ENCODE measurements at places on chromosomes 7 and 10. TPM values are rescaled to one million over a fixed set of nuclear protein-coding genes. Genes with fewer than 3 reads are reported as not detected.

GRCh38 chr7:100357131-100357561, 771 bp upstream of the PILRB start:
- H3K4me1 ChIP-seq = no peaks in the 10 kb centered on the region
- H3K27ac ChIP-seq = no peak overlapping the region
- no peak for DNase-seq
- no peak overlapping the region for H3K4me3 ChIP-seq
- H3K27me3 ChIP-seq = no peaks in the 10 kb centered on the region

- no peak overlapping the region for H3K4me3 ChIP-seq
- no peaks in the 10 kb centered on the region for H3K36me3 ChIP-seq
- no peak overlapping the region for H3K27ac ChIP-seq
- no peaks in the 10 kb centered on the region for H3K4me1 ChIP-seq
- no peaks in the 10 kb centered on the region for H3K27me3 ChIP-seq
- no peak for DNase-seq
Measured at GRCh38 chr7:90931986-90932916, 332.0 kb upstream of the FZD1 start.

- no peaks in the 10 kb centered on the region for H3K4me1 ChIP-seq
- no peak overlapping the region for H3K4me3 ChIP-seq
- no peaks in the 10 kb centered on the region for H3K27me3 ChIP-seq
Measured at GRCh38 chr10:2476218-2476811, 591.0 kb upstream of the PFKP start.

- no peaks in the 10 kb centered on the region for H3K36me3 ChIP-seq
- H3K27ac ChIP-seq = peak overlapping the region; percentile 96
- peak; percentile 28 for DNase-seq
- no peaks in the 10 kb centered on the region for H3K4me1 ChIP-seq
Measured at GRCh38 chr7:123746931-123747488, 1.8 kb downstream of the WASL start.

- H3K4me3 ChIP-seq = no peak overlapping the region
- DNase-seq = no peak
- H3K36me3 ChIP-seq = no peaks in the 10 kb centered on the region
Measured at GRCh38 chr7:1117321-1117928, 29.5 kb downstream of the GPER1 start.

DNA sequence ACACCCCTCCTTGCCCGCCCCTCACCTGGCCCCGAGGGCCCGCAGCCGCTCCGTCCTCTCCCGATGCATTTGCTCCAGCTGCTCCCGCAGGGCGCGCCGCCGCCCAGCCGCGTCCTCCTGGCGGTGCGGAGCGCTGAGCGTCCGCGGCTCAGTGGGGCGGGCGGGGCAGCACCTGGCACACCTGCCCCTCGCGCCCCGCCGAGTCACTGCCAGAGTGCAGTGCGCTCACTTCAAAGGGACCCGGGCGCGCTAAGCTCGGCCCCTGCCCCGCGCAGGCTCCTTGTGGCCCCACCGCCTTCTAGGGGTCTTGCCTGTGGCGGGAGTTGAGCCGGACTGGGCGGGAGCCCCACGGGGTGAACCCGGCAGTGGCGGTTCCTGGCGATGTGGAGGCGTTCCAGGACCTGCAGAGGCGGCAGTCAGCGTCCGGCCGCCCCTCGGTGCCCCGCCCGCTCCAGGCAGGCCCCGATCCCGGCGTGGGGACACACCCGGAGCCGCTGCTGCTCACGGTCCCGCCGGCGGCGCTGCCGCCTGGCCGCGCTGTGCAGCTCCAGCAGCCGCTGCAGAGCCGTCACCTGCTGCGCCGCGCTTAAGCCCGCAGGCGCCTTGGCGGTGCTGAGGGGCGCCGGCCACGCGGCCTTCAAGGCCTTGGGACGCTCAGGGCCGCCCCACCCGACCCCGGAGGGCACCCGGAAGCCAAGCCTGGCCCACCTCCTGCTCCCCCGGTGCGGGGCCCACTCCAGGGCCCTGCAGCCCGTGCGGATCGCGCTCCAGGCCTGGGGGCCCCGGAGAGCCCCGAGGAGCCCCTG, 6.7 kb downstream of the ATP6V1F start:
- H3K27ac ChIP-seq = no peak overlapping the region
- no peaks in the 10 kb centered on the region for H3K27me3 ChIP-seq
- H3K4me1 ChIP-seq = peaks cover 13% of the 10 kb centered on the region
- no peaks in the 10 kb centered on the region for H3K36me3 ChIP-seq
- peak overlapping the region; percentile 49 for H3K4me3 ChIP-seq

DNA sequence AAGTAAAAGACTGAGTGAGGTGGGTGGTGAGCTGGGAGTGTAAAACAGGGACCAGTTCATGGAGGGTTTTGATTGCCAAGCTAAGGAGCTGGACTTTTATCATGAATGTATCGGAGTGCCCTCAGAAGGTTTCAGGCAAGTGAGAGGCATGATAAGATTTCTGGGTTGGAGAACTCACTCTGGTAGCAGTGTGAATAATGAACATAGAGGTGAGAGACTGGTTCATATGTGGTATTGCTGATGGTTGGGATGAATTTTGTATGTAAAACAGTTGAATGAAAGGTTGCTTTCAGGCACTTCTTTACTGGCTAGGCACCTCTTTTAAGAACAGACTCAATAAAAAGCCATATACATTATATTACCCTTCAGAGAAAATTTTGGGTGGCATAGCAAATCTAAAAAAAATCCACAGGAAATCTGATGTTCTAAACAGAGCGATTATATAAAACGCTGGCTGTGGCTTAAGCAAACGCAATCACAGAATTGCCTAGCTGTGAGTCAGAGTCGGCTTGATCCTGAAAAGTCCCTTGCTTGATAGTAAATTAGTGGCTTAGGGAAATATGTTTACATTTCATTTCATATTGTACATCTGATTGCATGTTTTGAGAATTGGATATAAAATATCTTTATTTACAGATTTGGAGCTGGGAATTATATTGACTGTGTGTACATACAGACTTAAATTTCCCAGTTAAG, 92.9 kb upstream of the HDAC9 start:
- H3K4me1 ChIP-seq = no peaks in the 10 kb centered on the region
- H3K36me3 ChIP-seq = no peaks in the 10 kb centered on the region
- DNase-seq = no peak
- no peak overlapping the region for H3K4me3 ChIP-seq
- no peaks in the 10 kb centered on the region for H3K27me3 ChIP-seq

DNA sequence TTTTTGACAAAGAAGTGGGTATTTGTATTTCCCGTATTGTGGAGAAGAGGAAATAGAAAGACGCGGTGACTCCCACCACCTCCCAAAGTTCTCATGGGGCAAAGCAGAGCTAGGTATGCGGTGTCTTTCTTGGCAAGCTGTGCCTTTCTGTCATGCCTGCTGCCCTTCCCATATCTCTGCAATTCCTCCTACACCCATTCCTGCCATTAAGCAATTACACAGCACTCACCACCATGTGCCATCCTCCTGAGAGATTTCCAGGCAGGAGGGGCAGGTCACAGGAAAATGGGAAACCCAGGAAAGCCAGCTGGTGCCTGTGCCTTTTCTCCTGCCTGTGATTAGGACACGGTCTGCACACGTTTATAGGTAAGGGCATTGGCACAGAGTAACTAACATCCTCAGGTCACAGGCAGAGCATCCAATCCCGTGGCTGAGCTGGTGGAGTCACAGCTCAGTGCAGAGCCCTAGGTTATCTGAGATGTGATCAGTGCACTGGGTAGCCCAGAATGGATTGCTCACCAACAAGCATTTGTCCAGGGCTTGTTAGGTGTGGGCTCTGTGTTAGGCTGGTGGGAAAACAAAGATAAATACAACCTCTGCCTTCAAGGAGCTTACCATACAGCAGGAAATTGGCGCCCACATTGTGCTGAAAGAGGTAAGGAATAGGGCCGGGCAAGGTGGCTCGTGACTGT, 9.4 kb upstream of the CRTAC1 start:
- no peak overlapping the region for H3K27ac ChIP-seq
- no peak overlapping the region for H3K4me3 ChIP-seq
- no peaks in the 10 kb centered on the region for H3K4me1 ChIP-seq
- peaks cover 5% of the 10 kb centered on the region for H3K27me3 ChIP-seq

DNA sequence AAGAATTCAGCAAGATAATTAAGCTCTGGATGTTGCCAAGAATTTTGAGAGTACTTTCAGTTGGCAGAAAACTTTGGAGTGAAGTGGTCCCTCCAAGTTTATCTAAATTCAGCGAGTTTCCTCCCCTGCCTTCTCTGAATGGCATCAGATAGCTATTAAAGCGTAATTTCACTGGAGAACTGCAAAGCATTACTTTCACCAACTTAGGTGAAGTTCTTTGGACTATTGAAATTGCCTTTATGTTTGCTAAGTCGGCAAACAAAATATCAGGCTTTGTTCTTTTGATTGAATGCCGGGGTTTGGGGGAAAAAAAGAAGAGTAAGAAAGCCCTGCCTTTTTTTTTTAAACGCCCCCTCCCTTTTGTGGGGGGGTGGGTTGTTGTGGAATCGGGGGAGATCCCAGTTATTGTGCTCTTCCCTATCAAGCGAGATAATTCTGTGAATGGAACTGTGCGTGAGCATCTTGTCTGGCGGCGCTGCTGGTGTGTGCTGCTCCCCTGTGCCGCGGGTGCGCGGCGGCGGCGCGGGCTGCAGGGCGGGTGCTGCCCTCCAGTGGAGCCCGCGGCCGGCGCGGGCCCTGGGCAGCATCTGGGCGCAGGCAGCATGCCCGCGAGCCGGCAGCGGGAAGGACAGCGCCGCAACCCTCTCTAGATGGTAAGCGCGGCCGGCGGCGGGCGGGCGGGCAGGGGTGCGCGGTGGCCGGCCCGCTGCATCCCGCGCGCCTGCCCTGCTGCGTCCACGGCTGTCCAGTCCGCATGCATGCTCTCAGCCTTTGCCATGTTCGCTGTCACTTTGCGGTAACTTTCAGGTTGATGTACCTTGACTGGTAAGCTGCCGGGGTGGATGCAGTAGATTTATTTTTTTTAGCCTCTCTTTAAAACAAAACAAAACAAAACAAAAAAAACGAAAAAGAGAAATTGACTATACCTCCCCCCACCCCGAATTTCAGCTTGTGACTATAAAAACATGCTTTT, 176.5 kb downstream of the TCF7L2 start:
- no peaks in the 10 kb centered on the region for H3K36me3 ChIP-seq
- peaks cover 3% of the 10 kb centered on the region for H3K4me1 ChIP-seq
- peak; percentile 88 for DNase-seq
- H3K27me3 ChIP-seq = no peaks in the 10 kb centered on the region

- DNase-seq = peak; percentile 17
- no peaks in the 10 kb centered on the region for H3K27me3 ChIP-seq
- H3K4me1 ChIP-seq = no peaks in the 10 kb centered on the region
- peaks cover 6% of the 10 kb centered on the region for H3K36me3 ChIP-seq
Measured at GRCh38 chr7:134293002-134293740, 23.6 kb downstream of the SLC35B4 start.

The MPP7 gene
- 11.6 TPM for total RNA-seq

The MYOZ1 gene
- total RNA-seq = 3.5 TPM

The JCAD gene
- 27.1 TPM for total RNA-seq

The CYP3A4 gene
- total RNA-seq = not detected

DNA sequence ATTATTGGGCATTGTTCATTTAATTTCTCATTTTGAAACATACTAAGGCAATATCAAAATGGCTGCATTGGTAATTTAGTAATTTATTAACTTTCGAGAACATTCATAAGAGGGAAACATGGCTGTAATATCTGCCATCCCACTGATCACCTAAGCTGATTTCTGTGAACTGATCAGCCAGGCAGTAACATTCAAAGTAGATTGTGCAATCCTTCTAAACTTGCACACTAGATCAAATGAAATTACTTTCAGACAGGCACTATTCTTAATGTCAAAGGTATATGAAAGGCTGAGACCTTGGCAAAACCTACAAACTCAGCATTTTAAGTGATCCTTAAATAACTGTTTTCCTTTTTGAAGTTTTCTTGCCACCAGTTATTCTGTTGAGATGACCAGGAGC, 290.7 kb downstream of the CACNA2D1 start:
- no peaks in the 10 kb centered on the region for H3K4me1 ChIP-seq
- DNase-seq = no peak
- no peaks in the 10 kb centered on the region for H3K36me3 ChIP-seq
- no peak overlapping the region for H3K4me3 ChIP-seq
- H3K27ac ChIP-seq = no peak overlapping the region
- H3K27me3 ChIP-seq = no peaks in the 10 kb centered on the region

GRCh38 chr7:106986450-106986977, 58.0 kb upstream of the PRKAR2B start:
- no peak overlapping the region for H3K27ac ChIP-seq
- no peak overlapping the region for H3K4me3 ChIP-seq
- DNase-seq = no peak
- H3K4me1 ChIP-seq = no peaks in the 10 kb centered on the region
- H3K36me3 ChIP-seq = no peaks in the 10 kb centered on the region

The OR6V1 gene
- not detected for total RNA-seq

DNA sequence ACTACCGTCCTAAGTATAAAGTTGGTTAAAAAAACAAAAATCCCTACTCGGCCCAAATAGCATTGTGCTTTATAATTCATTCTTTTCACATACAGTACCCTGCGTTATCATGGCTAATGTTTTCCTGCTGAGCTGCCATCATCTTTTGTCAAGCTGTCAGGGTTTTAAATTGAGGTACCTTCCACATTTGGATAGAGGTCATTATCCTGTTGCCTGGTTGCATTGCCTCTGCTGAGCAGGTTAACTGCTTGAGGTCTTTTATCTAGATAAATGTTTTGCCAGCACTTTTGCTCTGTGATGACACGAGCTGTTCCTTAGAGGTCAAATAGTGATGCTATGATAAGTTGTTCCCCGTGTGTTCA, 94.4 kb upstream of the FZD1 start:
- no peaks in the 10 kb centered on the region for H3K36me3 ChIP-seq
- no peak overlapping the region for H3K4me3 ChIP-seq
- DNase-seq = no peak
- no peaks in the 10 kb centered on the region for H3K4me1 ChIP-seq
- H3K27ac ChIP-seq = no peak overlapping the region

DNA sequence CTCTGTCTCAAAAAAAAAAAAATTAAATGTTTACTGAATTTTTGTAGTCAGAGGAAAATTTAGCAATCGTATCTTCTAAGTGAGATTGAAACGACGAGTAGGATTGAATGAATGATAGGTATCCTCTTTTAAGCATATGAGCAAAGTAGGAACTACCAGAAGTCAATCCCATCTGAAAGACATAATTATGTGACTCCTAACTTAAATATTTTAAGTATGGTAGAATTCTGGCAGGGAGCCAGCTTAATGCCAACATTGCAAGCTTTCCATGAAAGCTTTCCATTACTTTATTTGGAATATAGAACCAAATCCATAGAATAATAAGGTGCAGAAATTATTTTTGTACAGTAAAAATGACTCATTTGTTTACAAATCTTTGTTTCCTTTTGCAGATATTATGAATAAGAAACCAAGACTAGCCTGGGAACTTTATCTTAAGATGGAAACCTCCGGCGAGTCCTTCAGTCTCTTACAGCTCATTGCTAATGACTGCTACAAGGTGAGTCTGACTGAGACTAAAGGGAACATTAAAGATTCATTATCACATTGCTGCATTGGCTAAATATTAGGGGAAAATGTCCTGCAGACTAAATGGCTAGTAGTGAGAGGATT, 50.2 kb upstream of the UBN2 start:
- H3K4me3 ChIP-seq = no peak overlapping the region
- DNase-seq = no peak
- no peaks in the 10 kb centered on the region for H3K4me1 ChIP-seq
- H3K36me3 ChIP-seq = peaks cover 2% of the 10 kb centered on the region
- H3K27ac ChIP-seq = no peak overlapping the region

Measured in kidney (tissue), 22 donors.